ENCODE measurements at places on chromosomes 5 and 9.

- DNase-seq = no peak
These were observed 7.0 kb downstream of the RCL1 start for GRCh38 chr9:4799775-4800174.

GRCh38 chr5:140383300-140383699 is 18.3 kb upstream of the ANKHD1 start:
- no peak for DNase-seq

DNA sequence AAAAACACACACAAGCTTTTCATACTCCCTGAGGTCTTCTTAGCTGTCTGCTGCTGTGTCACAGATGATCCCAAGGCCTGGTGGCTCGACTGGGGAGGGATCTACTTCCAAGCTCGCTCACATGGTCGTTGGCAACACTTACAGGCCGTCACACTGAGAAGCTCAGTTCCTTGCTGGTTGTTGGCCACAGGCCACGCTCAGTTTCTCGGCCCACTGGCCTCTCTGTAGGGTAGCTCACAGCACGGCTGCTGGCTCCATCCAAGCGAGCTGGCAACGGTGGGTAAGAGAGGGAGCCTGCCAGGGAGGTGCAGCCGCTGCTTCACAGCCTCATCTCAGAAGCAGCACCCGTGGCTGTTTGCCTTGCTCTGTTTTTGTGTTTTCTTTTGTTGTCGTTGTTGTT is 43.8 kb upstream of the GFPT2 start:
- DNase-seq = no peak

DNA sequence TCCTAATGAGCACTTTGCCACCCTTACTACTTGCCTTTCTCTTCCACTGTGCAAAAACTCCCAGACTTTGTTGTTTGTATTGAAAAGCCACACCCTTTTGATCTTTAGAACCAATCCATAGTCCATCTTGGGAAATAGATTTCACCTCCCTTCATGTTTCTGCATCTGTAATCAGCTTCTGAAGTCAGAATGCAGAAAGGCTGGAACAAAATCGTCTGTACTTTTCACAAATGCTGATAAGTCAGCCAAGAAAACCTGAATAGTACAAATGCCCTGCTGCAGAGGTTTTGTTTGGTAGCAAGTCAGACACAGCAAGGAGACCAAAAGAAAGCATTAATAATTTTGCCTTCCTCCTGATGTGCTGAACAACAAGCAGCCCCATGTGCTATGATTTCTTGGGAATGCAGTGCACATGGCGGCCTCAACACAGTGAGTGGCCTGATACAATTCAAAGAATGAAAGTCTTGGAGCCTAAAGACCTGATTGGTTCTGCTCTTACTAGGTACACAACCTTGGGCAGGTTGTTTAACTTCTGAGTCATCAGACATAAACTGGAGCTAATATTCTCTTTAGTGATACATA is 59.2 kb upstream of the STK32A start:
- no peak for DNase-seq

GRCh38 chr9:96256800-96257199 is 45.2 kb downstream of the HSD17B3 start:
- DNase-seq = no peak

DNA sequence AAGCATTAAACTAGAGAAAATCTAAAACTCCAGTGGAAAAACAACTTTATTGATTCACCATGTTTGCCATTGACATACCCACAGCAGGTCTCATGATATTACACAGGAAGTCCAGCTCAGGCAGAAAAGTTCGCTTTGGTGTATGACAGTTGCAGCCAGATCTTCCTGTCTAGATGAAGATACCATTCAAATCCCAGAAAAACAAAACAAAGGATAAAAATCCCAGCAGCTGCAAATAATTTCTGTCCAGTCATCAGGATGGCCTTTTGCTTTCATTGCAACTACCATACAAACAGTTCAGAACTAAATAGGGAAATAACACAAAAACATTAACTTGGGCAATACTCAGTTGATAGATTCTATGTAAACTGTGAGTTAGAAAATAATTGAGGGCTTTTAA is 136.0 kb upstream of the NREP start:
- DNase-seq = no peak

DNA sequence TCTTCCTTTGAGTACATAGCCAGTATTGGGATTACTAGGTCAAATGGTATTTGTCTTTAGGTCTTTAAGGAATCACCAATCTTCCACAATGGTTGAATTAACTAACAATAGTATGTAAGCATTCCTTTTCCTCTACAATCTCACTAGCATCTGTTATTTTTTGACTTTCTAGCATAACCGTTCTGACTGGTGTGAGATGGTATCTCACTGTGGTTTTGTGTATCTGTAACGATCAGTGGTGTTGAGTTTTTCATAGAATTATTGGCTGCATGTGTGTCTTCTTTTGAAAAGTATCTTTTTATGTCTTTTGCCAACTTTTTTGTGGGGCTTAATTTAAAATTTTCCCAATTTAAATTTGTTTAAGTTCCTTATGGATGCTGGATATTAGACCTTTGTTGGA is 81.5 kb upstream of the ASTN2 start:
- DNase-seq = no peak

DNA sequence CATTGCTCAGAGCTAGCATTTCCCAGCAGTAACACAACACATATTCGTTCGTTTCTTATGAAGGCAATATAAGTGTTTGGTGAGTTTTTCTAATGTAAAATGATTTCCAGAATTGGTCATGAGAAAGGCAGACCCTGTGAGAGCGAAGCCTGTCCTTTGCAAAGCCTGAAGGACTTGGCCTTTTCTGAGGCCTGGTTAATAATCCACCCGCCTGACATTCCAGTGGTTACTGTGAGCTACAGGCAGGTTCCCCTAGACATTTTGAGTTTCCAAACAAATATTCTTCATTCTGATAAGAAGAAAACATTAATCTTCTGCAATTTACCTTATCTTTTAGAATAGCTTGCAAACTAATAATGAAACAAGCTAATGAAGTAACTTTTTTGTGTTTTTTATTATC is 38.0 kb downstream of the ADAMTS16 start:
- DNase-seq = no peak

DNA sequence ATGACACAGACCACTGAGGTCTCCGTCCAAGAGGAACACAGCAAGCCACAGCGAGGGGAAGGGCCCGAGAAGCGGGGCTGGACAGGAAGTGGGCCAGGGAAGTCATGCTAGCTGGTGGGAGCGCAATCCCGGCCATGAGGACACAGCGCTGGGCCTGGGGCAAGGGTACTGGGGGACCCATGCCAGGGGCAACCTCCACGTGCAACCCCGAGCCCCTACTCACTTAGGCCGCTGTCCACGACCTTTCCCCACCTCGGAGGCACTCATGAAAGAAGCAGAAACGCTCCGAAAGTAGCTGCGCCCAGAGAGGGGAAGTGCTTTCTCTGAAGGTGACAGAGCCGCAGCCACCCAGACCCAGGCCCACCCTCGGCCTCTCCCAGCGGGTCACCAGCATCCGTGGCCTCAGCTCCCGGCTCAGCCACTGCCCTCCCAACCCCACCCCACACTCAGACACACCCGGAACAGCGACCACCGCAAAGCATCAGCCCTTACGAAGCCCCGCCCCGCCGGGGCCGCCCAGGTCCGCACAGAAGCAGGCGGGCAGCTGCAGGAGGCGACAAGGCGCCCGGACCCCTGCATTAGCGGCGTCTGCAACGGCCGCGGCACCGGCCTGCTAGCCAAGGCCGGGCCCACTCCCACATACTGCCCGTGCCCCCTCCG is 782 bp downstream of the BICD2 start:
- DNase-seq = peak; percentile 23

- DNase-seq = no peak
These were observed 63.5 kb downstream of the ZNF474 start for GRCh38 chr5:122192497-122193496.
